NCI-H1436 (cell line): ENCODE measurements at places on chromosomes 5 and 9.

DNA sequence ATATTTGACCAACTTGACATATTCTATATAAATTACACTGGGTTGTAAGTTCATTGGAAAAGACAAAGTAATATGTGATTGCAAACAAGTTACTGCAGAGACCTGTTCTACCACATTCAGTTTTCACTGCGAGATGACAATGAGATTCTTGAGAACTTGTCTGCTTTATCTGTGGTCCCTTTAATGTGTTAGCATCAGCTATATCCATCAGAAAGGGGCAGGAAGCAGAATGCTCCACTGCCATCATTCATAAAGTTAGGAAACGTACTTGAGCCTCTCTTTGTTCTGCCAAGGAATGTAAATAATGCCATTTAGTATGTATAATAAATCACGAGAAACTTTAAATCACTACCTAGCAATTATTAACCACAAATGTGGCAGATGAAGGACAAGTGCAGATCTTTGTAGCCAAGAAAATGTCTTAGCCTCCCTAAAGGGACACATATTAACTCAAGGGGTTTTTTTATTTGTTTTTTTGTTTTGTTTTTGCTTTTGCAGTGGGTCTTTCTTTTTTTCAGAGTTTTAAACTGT lies 59.4 kb downstream of the GIN1 start:
- DNase-seq: no peak

DNA sequence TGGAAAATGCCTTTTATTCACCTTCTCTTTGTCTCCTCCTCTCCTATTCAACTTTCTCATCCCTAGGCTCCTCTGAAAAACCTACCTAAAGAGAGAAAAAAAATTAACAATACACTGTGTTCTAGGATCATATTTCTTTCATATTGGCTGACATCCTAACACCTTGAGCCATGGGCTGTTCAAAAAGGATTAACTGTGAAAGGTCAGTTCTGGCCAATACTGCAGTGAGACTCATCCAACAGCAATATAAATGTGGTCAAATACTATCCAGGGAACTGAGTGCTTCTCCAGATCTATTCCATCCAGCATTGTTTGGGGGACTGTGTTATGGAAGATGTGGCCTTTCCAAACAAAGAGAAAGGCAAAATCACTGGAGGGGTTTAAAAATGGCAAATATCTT lies 131.1 kb upstream of the MOCS2 start:
- DNase-seq: no peak

DNA sequence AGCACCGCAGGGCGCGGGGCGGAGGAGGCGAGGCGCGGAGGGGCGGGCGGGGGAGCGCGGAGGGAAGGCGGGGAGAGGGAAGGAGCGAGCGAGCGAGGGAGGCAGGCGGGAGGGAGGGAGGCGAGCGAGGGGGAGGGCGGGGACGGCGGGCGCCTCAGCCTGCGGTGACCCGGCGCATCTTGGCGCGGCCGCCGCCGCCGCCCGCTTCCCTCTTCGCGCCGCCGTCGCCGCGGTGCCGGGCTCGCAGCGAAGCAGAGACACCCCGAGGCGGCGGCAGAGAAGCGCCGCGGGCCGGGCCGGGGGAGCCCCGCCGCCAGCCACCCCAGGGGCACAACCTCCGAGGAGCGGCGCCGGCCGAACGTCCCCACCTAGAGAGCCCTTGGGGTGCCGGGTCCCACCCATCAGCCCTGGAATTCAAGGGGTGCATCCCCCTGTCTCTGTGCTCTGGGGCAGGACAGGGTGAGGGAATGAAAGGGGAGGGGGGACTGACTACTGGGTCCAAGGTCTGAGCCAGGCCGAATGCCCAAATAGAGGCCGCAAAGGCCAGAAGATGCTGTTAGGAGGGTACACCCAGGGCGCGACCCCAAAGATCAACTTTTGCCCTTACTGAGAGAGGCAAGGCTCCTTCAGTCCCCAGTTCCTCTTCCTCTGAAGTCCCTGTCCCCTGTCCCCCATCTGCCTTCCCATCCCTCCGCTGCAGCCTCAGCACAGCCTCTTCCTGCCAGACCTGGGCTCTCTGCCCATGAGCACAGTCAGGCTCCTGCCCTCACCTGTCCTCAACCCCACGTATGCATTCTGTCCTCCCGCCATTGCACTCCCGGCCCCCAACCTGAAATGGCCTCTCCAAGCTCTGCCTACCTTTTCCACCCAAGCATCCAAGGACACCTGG lies at the start of gene ADAMTS2:
Gene ADAMTS2 (minus strand): TSS at position 29 of the 889 bp plus-strand sequence. CDS start 133 bp downstream, outside the sequence.
- DNase-seq: no peak

GRCh38 chr9:88681434-88681833 lies 146.5 kb downstream of the NXNL2 start:
- DNase-seq: no peak

GRCh38 chr5:176532795-176533194 lies 4.4 kb downstream of the RNF44 start:
- no peak for DNase-seq

GRCh38 chr9:15246708-15247107 lies 60.3 kb downstream of the TTC39B start:
- DNase-seq: no peak

GRCh38 chr9:118586978-118587377 lies 782.3 kb downstream of the BRINP1 start:
- no peak for DNase-seq

- DNase-seq: no peak
Measured at GRCh38 chr5:79547982-79548381, 34.0 kb upstream of the HOMER1 start.

GRCh38 chr5:79107020-79107796 lies 4.4 kb upstream of the BHMT start:
- no peak for DNase-seq

DNA sequence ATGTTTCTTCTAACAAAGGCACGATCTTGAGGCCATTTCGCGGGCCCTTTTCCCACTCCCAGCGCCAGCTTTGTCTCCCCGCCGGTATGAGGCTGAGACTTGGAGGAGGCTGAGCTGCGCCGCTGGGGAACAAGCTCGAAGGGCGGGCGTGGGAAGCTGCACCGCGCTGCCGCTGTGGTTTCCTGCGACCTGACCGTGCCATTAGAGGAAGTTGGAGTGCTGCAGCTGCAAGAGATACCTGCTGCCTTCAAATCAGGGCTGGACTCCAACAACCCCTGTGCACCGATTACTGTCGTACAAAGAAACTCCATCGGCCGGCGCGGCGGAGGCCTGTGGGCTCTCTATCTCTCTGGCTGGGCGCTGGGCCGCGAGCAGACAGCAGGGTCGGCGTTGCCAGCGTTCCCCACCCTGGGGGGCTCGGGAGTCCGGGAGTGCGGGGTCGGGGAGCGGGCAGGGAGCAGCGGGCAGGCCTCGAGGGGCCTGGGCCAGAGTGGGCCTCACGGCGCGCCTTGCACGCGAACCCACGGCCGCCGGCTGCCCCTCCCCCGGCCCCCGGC lies 1.3 kb upstream of the ERBIN start:
- peak; percentile 41 for DNase-seq

DNA sequence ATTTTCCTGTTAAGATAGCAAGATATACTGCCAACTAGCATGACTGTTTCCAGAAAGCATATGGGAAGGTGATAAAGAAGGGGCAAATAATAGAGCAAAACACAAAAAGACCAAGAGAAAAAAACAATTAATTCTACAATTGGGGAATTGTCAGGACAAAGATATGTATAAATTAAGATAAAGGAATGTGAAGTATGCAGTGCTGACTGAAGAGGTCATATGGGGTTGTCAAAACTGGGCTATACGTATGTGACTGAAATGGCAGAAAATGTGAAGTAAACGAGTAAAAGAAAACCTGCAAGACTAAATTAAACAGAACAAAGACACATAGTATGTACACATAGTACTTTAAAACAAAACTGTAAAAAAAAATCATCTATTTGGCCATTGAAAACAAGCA lies 222.3 kb downstream of the ARL15 start:
- DNase-seq: no peak

DNA sequence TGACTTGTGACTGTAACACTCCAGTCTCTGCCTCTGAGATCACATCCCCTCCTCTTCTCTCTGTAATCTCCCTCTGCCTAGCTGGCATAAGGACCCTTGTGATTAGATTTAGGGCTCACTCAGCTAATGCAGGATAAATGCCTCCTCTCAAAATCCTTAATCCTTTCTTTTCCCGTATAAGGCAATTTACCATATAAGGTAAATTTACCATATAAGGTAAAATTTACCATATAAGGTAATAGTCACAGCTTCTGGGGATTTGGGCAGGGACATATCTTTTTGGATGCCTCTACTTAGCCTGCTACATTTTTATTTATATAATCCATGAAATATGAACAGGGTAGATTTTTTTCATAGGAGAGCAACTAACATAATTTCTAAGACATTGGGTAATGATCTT lies 318.0 kb upstream of the PUM3 start:
- no peak for DNase-seq

DNA sequence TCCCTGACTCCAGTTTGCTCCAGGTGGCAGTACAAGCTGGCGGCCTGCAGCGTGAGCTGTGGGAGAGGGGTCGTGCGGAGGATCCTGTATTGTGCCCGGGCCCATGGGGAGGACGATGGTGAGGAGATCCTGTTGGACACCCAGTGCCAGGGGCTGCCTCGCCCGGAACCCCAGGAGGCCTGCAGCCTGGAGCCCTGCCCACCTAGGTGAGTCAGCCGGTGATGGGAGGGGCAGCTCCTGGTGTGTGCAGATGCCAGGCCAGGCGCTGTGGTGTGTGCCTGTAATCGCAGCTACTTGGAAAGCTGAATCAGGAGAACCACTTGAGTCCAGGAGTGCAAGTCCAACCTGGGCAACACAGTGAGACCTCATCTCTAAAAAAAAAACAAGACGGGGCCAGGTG lies 10.0 kb upstream of the CACFD1 start:
- peak; percentile 35 for DNase-seq

DNA sequence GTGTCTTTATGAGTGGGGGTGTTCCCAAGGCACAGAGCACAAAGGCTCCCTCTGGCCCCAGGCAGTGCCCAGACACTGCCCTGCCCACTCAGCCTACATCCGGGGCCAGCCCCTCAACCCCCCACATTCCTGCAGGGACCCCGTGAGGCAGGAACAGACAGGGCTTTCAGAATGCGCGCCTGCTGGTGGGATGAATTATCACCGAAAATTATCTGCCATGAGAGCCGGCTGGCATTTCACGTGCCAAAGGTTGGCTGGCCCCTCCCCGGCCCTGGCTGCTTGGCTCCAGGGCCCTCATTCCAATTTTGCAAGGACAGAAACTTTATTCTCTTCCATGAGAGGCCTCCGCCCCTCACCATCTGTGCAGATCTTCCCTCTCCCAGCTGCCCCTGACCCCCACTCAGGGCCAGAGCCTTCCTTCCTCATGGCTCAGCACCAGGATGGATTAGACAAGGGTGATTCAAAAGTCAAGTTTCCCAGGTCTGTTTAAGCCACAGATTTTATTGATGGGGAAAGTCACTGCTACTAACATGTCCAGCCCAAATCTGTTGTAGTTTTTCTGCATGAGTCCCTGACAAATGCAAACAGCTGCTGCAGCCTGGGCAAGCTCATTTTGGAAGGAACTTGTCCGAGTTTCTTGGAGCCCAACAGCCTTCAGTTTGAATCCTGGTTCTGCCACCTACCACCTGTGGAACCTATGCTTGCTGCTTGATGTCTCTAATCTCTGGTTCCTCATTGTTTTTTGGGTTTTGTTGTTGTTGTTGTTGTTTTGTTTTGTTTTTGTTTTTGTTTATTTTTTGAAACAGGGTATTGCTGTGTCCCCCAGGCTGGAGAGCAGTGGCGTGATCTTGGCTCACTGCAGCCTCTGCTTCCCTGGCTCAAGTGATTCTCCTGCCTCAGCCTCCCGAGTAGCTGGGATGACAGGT lies 32.3 kb upstream of the WDR38 start:
- DNase-seq: no peak

DNA sequence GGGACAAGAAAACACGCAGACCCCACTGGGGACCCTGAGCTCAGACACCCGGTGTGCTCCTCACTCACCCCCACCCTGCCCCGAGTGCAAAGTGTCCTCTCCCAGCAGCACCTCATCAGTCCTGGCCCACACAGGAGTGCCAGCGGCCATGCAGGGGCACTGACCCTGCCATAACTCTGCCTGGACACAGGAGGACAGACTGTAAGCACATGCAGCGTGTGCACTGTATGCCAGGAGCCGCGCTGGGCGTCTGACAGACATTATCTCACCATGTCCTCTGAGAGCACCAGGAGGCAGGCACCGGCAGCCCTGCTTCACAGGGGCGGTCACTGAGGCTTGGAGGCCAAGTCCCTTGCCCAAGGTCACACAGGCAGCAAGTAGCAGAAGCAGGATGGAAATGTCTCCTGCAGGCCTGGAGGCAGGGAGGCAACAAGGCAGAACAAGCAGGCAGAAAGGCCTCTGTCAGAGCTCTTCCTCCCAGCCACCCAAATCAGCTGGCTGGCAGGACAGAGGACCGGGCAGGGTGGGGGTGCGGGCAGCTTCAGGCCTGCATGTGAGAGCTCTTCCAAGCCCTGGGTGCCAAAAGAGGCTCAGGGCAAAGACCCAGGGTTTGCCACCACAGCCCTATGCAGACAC lies 8.4 kb downstream of the EEIG1 start:
- no peak for DNase-seq

DNA sequence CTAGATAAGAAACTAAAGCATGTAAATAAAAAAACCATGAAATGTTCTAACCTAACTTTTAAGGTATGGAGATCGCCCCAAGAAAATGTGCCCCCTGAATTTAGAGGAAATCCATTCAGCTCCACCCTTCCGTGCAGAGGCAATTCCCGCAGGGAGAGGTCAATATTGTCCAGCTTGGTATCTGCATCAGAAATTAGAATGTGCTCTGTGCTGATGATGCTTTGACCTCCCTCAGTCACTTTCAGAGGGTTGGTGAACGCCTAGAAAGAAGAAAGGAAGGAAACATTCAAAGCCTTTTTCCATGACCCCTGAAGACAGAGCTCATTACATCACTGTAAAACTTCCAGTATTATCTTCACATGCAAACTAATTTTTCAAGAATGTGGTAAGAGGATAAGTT lies 91.0 kb downstream of the FREM1 start:
- DNase-seq: no peak

GRCh38 chr5:101673120-101673519 lies 623.0 kb downstream of the SLCO4C1 start:
- DNase-seq: no peak
